ENCODE measurements at places on chromosomes 12 and 14.

- no peak for DNase-seq
Observed at GRCh38 chr12:33052141-33053051, 155.8 kb upstream of the PKP2 start.

DNA sequence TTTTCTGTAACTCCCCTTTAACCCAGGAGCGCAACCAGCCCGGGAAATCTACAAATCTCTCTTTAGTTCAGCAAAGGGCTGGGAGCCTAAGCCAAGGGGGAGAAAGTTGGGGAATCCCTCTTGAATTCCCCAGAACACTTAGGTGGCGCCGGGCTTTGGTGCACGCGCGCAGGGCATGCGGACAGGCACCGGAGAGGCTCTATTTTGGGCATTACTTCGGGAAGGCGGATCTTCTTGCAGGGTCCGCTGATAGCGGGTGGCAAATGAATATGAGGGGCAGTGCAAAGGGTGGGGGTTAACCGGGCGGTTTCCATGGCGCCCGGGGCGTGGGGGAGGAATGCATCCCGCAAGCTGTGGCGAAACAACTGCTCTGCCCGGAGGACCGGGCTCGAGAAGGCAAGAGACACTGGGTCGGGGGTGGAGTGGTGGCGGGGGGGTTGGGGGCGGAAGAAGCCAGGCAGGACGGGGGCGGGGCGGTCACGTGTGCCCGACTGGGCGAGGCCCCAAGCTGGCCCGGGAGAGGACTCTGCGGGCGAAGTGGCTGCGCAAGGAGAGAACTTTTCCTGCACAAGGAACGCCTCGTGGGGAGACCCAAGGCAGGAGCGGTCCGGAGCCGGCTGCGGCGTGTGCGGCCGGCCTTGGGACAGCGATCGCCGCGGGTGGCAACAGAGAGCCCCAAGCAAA lies at the start of gene FLVCR2:
FLVCR2 (plus strand) TSS at position 519 of the 684 bp plus-strand sequence. CDS start 353 bp downstream, outside the sequence.
- DNase-seq, result peak; percentile 58

DNA sequence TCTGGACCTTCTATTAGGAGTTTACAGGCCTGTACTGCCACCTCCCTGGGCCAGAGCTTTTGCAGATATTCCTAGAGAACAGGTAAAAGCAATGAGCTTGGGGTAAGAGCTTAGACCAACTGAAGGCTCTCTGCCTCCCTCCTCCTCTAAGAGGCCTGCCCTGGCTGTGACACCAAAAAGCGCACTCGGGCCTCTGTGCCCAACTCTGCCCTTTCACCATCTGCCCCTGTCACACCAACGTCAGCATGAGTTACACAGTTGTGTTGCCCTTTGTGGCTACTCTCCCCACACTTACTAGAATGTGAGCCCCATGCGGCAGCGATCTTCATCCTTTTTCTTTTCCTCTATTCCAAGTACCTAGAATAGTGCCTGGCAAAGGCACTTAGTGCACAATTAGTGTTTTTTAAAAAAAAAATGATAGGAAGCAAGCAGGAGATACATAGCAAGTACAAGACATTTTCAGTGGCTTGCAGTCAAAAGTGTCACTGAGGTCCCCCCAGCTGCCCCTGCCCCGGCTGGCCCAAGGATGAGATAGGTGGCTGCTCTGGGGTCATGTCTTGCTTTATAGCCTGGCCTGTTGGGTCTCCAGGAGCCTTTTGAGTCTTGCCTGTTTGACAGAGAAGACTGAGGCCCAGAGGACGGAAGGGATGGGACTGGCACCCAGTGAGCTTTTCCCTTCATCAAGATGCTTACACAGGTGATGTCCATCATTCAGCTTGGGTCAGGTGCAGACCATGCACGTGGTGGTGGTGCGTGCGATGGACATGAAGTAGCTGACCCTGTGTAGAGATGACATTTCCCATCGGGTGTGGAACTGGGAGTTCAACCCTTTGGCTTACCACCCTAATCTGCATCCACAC lies 12.5 kb downstream of the CKB start:
- no peak for DNase-seq

GRCh38 chr14:21867541-21867940 lies 193.9 kb upstream of the OR4E1 start:
- DNase-seq, result no peak

DNA sequence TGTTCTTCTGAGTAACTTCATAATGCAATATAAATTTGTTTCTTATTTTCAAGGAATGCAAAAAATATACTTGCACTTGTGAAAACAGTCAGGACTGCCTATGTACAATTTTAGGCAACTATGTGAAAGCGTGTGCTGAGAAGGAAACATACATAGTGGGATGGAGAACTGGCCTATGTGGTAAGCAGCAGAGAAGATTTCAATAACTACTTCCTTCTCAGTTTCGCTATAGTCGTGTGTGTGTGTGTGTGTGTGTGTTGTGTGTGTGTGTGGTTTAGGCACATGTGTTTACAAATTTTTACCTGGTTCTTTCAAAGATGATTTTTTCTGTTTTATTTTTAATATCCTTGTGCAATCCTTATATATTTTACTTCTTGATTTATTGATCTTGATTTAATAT lies 211.8 kb downstream of the LRRK2 start:
- no peak for DNase-seq

DNA sequence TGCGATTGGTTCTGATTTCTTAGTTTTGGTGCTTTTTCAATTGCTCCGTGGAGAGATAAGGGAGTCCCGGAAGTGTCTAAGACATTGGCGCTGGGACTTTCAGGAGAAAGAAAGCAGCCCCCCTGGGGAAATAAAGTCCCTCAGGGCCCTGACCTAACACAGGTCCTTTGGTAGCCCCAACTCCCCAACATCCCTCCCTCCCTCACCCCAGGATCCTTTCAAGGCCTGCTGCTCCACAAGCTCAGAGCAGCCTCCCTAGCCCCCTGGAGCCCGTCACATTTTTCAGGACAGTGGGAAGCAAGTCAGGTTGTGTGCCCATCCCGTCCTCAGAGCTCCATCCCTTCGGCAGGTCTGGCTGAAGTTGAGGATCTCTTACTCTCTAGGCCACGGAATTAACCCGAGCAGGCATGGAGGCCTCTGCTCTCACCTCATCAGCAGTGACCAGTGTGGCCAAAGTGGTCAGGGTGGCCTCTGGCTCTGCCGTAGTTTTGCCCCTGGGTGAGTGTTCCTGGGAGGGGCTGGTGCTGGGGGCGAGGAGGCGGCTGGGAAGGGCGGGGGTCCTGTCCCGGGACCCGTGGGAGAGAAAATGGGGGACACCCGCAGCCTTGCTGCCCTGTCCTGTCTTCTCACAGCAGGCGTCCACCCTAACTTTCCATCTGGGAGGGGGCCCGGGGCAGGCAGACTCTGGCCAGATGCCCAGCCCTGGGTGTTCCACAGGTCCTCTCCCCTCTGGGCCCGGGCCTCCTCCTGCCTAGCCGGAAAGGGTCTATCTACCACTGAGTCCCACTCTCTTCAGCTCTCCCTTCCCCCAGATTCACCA lies 950 bp downstream of the IFI27 start:
- DNase-seq, result no peak

- no peak for DNase-seq
Observed at GRCh38 chr14:84252706-84253105, 1277.2 kb upstream of the FLRT2 start.

GRCh38 chr12:5718680-5719079 lies 226.4 kb downstream of the ANO2 start:
- DNase-seq, result no peak

DNA sequence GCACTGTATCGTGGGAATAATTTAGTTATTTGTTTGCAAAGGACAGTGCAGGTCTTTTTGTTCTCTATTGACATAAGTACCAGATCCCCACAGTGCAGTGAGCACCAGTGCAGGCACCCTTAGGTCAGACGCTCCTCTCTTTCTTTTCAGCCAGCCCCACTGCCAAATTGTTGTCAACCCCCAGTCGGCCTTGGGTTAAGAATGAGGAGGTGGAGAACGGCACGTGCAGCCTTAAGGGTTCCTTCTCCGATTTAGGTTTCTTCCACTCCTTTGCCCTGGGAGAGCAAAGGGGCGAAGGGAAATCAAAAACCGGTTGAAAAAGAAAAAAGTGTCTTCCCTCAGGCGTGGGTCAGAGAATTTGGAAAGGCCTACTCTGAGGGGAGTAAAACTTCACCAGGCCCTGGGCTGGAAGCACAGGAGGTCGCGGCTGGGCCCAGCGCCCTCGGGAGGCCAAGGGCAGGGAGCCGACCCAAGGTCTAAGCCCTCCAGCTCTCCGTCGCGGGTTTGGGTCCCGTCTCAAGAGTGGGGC lies 4.3 kb downstream of the PAX9 start:
- DNase-seq, result no peak

GRCh38 chr12:4643747-4644146 lies 5.1 kb downstream of the AKAP3 start:
- no peak for DNase-seq

DNA sequence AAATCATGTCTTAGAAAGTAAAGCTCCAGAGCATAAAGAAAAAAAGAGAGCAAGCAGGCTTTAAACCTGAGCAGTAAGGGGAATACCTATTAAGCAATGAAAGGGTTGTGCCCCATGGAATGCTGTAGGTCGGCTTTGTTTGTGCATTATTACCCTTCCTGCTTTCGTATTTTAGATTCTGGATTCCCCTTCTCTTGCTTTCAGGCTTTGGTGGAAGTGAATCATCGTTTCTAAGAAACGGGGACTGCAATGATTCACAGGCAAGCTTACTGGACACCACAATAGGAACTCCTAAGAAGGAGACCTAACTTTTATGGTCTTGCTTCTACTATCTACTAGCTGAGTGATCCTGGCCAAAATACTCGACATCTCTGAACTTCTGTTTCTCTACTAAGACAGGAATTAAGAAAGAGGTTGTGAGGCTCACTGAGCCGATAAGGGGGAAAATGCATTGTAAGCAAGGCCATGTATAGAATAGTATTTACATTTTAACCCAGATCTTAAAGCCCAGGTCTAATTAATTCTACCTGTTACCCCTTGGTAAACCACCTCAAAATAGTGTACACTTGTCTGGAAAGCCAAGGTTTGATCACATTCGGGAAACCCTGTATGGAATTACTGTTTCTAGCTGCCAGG lies 1.2 kb upstream of the BMAL2 start:
- DNase-seq, result no peak

DNA sequence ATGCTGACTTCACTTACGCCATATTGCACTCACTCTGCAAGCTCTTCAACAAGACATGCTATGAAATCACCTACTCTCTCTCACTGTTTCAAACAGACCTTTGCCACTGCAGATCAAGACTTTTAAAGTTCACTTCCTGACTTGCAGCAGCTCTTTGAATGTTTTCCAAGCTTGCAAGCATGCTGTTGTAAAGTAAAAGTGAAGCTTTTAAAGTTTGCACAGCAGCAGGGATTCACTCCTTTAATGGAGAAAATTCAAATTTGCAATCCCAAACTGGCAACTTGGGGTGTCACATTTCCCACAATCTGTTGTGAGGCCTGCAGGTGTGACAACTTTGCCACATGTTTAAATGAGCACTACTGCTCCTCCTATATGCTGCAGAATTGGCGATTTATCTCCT lies 270.9 kb downstream of the ALX1 start:
- no peak for DNase-seq

DNA sequence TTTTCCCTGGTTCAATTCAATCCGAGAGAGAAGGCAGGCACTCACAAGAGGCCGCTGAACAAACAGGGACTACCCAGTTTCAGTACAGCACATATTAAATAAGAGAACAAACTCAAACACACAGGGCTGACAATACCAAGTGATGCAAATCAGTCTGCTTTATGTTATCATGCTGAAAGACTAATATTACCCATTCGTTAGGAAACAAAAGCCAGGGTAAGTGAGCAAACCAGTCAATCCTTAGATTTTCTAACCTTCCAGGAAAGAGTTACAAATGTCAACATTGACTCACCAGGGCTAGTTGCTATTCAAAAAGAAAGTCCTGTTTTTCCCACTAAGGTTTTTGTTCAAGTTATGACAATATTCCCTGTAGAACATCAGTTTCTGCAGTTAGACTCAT lies 246.2 kb downstream of the C12orf42 start:
- DNase-seq, result no peak

- no peak for DNase-seq
Observed at GRCh38 chr12:124505001-124505818, 62.2 kb downstream of the NCOR2 start.

DNA sequence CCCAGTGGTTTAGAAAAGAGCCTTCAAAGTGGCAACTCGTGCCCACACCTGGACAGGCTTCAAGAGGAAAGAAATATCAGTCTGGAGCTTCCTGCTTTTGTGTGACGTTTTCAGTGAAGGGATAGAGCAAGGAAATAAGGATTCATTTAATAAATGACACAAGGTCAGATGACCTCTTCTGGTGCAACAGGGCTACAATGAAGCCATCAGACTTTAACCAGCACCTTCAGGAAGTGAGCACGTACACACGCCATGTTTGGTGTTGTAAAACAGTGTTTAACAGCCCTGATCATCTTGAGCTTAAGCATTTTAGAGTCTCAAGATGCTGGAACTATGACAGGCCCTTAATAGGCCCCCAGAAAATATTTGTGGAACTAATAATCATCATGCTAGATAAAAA lies 59.1 kb downstream of the CCDC60 start:
- no peak for DNase-seq

DNA sequence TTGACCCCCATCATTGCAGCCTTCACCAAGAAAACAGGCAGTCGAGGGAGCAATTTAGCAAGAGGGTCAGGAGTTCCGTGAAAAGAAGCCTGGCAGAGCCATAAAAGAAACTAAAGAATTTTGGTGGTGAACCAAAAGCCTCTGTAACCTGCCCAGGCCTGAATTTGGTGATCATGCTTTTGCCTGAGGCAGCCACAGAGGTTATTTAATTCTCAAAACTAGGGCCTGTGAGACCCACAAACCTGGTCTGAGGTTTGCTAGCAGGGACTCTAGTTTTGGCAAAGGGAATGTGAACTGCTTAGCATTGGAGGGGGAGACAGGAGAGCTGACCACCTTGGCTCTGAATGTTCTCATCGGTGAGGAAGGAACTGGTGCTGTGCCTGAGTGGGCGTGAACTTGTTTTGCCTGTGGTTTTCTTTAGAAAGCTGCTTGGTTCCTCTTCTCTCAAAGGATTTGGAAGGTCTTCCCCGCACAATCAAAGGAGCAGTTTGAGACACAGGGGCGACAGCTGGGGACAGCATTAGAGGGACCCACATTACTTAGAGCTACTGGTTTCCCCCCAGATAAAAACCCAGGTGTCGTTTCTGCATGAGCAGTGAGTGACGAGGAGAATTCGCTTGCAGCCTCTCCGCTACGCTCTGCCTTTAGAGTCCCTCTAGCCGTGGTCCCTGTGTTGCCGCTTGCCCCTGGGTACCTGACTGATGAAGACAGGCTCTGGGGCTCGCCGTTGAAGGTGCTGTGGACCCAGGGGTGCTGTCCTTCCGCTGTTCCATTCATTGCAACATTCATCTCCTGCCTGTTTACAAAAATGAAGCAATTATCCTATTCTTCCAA lies 12.6 kb upstream of the WNT5B start:
- DNase-seq, result no peak

GRCh38 chr12:74984631-74985030 lies 225.0 kb downstream of the KCNC2 start:
- no peak for DNase-seq

GRCh38 chr14:100645196-100645981 lies 58.2 kb upstream of the BEGAIN start:
- DNase-seq, result peak; percentile 93

DNA sequence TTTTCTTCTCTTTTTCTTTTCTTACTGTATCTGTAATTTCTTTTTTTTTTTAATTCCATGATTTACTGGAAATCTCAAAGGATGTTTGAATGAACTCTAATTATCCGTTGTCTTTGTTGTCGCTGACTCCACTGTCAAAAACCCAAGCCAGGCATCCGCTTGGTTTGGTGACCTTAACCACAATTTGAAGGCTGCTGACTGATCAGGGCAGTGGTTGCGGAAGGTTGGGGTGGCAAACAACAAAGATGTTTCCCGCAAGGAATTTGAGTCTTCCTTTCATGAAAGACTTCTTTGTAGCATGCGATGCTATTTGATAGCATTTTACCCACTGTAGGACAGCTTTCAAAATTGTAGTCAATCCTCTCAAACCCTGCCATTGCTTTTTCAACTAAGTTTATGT lies 1013.8 kb downstream of the DIO2 start:
- DNase-seq, result no peak

- DNase-seq, result no peak
Observed at GRCh38 chr12:121388421-121388981, 11.4 kb upstream of the RNF34 start.
